NCI-H1694 treated with DMSO at 0.1 percent for 48 hours (cell line): ENCODE measurements at places on chromosomes 3 and 15.

- no peak for DNase-seq
Measured at GRCh38 chr3:132841621-132842020, 119.4 kb upstream of the NPHP3 start.

DNA sequence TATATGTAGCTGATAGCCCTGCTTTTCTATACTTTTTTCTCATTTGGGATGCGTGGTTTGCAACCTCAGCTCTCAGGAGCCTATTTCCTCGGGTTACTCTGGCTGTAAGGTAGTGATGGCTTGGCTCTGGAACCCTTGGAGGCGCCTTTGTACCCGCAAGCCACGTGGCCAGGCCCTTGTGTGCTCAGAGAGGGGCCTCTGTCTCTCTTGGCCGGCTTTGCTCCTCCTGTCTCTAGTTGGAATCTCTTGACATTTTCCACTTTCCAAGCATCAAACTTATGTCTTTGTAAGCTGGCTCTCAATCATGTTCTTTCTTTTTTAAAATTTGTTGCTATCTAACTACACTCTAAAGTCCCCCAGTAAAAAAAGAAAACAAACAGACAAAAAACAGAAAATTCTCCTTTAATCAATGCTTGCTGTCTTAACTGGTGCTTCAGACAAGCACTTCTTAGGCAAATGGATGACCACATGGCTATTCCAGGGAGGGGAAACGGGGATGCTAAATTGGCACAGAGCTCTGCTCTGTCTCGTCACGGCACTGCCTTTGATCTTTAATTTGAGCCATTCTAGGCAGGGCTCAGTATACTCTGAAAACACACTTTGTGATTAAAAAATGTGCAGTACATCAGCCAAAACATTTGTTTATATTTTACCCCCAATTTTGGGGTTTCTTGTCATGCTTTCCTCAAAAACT, 180.4 kb upstream of the NR2E3 start:
- no peak for DNase-seq

- DNase-seq = no peak
Measured at GRCh38 chr3:25960776-25961175, 170.9 kb downstream of the OXSM start.

DNA sequence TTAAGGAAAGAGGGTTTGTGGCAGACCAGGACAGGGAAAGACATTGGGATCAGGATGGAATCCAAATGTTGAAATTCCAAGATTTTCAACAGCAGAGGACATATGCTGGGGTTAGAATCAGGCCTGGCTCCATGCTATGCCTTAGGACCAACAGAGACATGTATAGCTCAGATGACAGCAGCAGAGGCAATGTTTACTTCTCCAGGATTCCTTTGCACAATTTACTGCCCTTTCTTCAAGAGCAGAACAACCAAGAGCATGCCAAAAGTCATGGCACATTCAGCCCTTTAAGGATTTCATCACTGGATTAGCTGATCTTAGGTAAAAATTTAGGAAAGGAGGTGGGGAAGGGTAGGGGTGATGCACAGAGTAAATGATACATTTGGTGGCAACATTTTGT, 69.6 kb upstream of the GSK3B start:
- no peak for DNase-seq

- DNase-seq = no peak
Measured at GRCh38 chr3:159779883-159780282, 208.8 kb upstream of the IL12A start.

DNA sequence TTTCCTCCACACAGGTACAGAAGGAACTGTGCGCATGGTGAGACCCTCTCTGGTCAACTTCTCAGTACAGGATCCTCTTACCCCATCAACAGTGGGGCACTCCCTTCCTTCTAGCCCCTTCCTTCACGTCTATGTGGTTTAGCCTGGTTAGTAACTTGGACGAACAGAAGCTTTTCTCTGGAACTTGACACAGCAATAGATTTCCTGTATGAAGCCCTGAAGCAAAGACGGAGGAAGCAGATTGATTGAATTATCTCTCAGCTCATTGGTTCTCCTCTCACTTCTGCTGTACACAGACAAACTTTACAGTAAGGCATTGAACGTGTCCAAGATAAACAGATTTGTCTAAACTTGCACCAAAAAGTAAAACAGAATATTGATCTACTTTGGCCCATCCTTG, at the start of gene CD200R1:
TSS of gene CD200R1 (minus strand) at position 210 of the 400 bp plus-strand sequence. CDS start 246 bp downstream, outside the sequence.
- no peak for DNase-seq

GRCh38 chr3:78496501-78496900, 1271.3 kb downstream of the ROBO1 start:
- peak; percentile 56 for DNase-seq

DNA sequence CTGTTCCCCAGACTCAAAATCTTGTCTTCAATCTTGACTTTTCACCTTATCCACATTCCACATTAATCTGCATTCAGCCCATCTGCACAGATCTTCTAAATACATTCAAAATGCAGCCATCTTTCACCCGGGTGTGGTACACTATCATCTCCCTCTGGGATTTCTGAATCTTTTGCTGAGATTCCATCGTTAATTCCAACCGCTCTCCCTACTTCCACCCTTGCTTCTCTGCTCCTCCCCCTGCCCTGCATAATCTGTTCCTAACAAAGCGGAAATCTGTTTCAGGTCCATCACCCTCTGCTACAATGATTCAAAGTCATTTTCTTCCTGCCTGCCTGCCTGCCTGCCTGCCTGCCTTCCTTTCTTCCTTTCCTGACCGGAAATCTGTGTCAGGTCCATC, 7.9 kb upstream of the GOLGA8B start:
- DNase-seq = no peak

- DNase-seq = no peak
Measured at GRCh38 chr15:68301301-68301700, 23.8 kb downstream of the FEM1B start.

- DNase-seq = no peak
Measured at GRCh38 chr3:112273536-112273935, 20.5 kb downstream of the SLC9C1 start.

GRCh38 chr3:14674841-14675240, at the start of gene C3orf20:
C3orf20 (plus strand) TSS chr3:14675141; CDS start chr3:14682714, 7,573 bp downstream.
- DNase-seq = no peak

DNA sequence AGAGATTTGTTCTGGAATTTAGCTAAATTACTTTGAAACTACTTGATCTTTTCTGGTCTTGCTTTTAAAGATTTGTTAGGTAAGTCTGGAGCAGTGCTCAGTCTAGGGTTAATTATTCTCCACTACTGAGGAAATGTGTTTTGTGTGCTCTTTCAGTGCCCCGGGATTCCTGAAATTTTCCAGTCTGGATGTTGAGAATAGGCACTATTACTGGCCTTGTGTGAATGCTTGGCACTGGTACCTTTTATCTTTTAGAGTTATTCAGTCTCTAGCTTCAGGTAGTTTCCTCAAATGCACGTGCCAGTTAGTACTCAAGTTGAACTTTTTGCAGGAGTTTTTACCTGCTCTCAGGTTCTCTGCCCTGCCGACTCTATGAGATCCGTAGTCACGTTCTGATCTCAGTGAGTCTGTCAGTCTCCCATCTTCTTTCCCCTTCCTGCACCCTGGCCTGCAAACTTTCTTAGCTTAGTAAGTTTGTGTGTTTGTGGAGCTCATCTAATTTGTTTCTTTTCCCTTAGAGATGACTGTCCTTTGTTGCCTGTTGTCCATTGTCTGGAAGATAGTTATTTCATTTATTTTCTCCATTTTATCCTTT, 39.5 kb downstream of the TCF12 start:
- DNase-seq = no peak

GRCh38 chr3:106512846-106513245, 644.0 kb upstream of the CBLB start:
- no peak for DNase-seq

GRCh38 chr15:42012241-42012640, 8.6 kb downstream of the PLA2G4E start:
- no peak for DNase-seq

GRCh38 chr3:149898771-149899170, 71.9 kb downstream of the PFN2 start:
- no peak for DNase-seq

- DNase-seq = no peak
Measured at GRCh38 chr15:87080547-87080946, 1000.9 kb downstream of the AGBL1 start.
